ENCODE measurements at places on chromosomes 11 and 22.

DNA sequence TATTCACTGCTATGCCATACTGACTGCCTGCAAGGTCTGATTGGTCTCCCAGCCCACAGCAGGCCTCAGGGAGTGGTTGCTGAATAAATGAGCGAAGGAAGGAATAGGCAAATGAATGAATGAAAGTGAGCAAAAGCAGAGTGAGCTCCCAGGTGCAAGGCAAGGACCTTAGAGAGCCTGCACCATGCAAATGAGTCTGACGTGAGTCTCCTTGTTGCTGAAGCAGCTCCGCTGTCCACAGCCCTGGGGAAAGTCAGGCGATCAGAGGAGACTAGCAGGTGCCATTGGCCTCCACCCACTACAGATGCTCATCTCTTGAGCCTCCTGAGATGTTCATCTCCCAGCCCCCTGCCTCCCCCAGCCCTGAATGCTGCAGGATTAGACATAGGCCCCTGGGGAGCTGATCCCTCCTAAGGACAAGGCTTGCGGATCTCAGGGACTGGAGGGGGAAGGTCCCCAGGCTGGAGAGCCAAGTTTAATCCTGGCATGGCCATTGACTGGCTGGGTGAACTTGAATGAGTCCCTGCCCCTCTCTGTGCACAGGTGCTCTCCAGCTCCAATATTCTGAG, 22.1 kb downstream of the GDPD5 start:
- no peak for DNase-seq

DNA sequence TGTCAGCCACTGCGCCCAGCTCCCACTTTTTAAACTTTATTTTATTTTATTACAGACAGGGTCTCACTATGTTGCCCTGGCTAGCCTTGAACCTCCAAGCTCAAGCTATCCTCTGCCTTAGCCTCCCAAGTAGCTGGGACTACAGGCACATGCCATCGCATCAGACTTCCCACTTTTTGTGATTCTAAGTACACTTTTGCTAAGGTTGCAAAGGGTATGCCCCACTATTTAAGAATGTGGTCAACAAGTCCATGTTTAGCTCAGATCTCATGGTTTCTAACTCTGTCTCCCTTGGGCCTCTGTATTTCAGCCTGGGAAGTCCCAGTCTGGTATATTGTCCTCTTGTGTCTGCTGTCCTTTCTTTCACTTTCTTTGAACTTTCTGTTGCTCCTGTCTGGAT, 35.3 kb downstream of the EXPH5 start:
- DNase-seq, result no peak

DNA sequence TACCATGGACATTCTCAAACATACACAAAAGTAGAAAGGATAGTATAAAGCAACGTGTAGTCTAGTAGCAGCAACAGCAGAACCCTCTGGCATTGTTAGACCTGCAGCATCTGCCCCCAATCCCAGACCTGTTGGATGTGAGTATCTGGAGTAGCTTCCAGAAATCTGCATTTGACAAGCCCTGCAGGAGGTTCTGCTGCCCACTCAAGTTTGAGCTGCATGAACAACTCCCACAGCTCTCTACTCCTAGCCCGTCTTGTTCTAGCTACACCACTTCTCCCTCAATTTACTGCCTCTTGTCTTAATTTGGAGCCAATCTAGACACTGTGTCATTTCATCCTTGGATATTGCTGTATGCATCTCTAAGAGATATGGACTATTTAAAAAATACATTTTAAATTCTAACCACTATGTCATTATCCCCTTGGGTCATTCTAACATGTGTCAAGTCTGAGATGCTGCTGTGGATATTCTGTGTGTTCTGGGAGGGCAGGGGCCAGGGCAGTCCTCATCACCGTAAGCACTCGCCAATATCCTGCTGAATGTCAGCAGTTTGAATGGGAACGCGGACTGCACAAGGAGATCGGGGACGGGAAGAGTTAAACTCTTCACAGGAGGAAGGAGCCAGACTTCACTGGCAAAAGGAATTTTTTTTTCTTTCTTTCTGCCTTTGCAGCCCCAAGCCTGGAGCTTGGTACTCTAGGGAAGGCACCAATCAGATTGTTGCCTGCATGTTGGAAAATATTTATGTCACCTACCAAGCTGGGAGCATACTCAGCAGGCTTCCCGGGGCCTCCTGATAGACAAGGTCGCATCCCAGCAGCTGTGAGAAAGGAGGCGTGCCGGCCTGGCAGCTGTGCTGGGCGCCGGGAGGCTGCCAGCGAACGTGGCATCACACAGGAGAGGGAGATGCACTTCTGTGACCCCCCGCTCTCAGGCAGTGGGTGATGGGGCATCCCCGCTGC, 429.0 kb downstream of the MIAT start:
- no peak for DNase-seq

- DNase-seq, result no peak
Measured at GRCh38 chr11:116071241-116071640, 567.0 kb upstream of the CADM1 start.

GRCh38 chr11:57785072-57785471, 23.5 kb downstream of the CTNND1 start:
- no peak for DNase-seq

DNA sequence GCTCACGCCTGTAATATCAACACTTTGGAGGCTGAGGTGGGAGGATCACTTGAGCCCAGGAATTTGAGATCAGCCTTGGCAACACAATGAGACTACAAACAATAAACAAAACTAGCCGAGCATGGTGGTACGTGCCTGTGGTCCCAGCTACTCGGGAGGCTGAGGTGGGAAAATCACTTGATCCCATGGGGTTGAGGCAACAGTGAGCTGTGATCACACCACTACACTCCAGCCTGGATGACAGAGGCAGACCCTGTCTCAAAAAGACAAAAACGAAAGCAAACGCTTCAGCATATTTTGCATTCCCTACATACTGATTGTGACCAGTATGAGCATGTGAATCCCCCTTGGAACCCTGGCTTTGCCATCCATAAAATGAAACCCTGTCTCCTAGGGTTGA, 33.9 kb upstream of the MN1 start:
- no peak for DNase-seq

DNA sequence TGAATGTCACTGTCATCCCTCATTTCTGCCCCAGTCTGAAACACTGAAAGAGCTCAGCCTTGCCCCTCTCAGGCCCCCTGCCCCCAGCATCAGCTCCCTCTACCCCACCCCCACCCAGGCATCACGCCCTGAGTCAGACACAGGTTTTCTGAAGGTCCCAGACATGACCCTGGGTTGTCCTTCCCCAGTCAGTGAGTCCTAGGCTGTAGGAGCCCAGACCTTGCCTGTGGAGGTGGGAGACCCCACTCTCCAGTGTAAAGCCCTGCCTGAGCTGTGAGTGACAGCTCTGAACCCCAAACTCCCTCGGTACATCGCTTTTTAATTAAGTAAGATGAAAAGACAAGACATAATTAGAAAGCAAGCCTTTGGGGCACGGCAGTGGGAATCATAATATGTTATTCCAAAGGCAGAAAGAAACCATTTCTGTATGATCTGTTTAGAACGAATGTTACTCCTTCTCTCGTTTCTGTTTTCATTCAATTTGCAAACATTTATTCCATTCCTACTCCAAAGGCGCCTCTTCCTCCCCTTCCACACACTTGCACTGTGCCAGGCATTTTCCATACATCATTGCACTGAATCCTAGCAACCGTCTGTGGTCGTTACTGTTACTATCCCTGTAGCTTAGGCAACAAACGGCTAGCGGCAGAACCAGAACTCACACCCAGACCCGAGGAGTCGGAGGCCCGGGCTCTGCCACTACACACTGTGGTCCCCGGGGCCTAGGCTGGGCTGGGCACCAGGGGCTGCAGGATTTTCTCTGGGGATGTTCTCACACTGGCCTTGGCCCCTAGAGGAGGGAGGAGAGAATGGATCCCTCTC, 63.4 kb downstream of the CD6 start:
- DNase-seq, result no peak

GRCh38 chr22:44704159-44705021, 2.4 kb downstream of the PRR5 start:
- DNase-seq, result no peak

DNA sequence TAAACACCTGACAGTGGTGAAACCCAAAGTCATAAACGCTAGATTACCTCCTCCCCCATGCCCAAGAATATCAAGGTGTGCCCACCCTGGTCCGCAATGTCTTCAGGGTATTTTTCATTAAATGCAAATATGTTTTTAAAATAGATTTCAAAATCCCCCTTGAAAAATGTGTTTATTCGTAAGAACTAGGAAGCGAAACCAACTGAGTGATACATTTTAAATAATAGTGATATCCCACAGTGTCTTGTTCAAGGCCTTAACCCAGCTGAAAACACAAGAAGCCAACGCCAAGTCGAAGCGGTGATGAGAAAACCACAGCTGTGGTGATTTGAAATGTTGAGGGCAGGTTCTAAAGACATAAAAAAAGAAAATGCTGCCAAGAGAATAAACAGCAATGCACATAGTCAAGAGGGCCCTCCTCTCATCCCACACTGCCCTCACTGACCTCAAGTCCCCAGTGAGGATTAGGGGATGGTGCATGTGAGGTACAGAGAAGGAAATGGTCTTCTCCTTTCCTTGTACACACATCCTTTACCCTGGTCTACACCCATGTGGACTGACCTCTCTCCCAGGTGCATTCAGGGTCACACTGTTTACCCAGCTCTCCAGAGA, 25.5 kb downstream of the KCNJ1 start:
- DNase-seq, result no peak

- no peak for DNase-seq
Measured at GRCh38 chr11:133467686-133468085, 64.6 kb downstream of the OPCML start.

DNA sequence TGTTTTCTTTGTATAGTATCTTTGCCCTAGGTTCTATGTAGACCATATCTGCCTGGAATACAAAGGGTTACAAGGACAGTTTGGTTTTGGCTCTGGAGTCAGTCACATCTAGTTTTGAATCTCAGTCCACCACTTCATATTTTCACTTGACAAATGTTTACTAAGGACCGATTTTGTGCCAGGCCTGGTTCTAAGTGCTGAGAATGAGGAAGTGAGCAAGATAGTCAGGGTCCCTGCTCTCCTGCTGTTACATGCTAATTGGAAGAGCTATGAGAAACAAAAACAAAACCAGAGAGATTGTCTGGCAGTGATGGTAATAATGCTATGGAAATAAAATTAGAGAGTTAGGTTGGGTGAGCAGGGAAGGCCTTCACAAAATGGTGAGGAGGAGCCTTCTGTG, 66.1 kb upstream of the ARHGAP20 start:
- DNase-seq, result no peak

GRCh38 chr11:126061707-126062678, 673 bp downstream of the CDON start:
- DNase-seq, result no peak

- no peak for DNase-seq
Measured at GRCh38 chr11:44943118-44943517, 7.6 kb downstream of the TP53I11 start.

DNA sequence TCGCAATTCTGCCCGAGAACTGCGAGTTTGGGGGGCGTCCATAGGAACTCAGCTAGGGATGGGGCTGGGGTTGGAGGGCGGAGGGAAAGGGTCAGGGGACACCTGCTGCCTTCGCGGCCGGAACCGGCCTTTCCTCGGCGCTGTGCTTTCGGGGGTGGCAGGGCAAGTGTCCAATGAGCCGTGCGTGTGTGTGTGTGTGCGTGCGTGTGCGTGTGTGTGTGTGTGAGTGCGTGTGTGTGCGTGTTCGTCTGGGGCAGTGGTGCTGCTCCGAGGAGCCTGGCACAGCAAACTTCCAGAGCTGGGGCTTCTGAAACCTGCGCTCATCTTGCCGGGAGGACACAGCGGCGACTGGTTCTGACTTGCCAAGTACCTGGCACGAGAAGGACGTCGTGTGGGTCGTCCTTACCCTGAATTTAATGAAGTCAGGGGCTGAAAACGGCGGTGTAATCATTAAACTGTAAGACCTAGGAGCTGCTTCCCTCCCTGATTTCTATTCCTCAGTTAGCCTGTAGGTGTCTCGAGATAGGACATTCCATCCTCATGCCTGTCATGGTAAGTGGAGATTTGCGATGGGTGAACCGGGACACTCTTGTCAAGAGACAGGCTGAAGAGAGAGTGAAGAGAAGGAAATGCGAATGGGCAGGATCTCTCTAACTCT, 27.0 kb upstream of the AMOTL1 start:
- peak; percentile 8 for DNase-seq

GRCh38 chr11:73195191-73196007, 22.7 kb upstream of the P2RY2 start:
- no peak for DNase-seq

DNA sequence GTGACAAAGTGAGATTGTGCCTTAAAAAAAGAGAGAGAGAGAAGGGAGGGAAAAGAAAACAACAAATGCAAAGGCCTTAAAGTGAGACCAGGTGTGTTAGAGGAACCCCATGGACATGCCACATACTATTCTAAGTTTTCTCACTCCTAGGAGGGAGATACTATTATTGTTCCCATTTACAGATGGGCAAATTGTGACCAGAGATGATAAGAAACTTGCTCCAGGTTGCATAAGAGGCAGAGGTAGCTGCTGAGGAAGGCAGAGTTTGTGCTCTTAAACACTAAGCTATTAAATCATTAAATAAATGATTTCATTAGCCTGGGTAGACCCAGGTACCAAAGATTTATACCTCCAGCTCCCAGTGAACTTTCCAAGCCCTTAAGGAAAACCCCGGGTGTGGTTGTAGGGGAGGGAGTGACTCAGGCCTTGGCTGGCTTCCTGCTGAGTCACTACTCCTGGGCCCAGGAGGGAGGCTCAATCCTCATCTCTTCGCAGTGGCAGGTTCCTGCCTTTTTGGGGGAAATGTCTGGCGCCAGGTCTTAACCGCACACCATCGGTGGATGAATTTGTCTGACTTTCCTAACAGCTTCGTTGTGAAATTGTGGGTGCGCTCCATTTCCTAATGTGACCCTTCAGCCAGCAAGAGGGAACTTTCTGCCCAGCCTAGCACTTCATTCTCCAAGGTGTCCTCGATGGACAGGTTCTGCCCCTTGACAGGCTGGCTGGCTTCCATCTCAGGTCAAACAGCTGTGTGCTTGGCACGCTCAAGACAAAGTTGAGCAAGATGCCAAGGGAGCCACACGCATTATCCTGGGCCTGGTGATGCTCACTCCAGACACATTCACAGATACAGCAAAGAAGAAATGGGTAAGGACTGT, 33.4 kb upstream of the PTPRJ start:
- peak; percentile 5 for DNase-seq

DNA sequence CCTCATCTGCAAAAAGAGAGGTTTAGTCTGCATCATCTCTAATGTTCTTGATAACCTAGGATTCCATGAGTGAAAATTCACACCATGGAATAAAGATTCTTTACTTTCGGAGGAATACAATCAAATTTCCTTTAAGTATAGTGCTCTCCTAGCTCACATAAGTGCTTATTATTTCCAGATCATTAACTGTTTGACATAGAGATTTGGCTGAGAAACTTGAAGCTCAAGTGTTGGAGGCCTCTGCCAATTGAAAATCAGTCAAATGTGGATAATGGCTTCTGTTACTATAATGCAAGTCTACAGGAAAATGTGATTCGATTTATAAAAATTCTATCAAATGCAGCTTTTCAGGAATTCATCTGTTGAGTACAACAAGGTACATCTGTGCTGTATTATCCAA, 144.6 kb downstream of the KIF18A start:
- DNase-seq, result no peak

GRCh38 chr11:29328961-29329441, 687.8 kb downstream of the KCNA4 start:
- DNase-seq, result no peak

- DNase-seq, result no peak
Measured at GRCh38 chr22:37824674-37825641, 1.8 kb downstream of the GALR3 start.

All from cortex of kidney (tissue), 1 donor.